ENCODE measurements at places on chromosomes 5 and 9.

GRCh38 chr5:175444060-175444904 is at the start of gene DRD1:
DRD1 (minus strand) TSS chr5:175444182; CDS start chr5:175443099, 1,083 bp downstream.
- no peaks in the 10 kb centered on the region for H3K27me3 ChIP-seq
- no peak within 1 kb of the TSS for H3K4me3 ChIP-seq
- H3K36me3 ChIP-seq = no peaks in the 10 kb centered on the region
- no peak within 1 kb of the TSS for H3K27ac ChIP-seq
- peak; percentile 44 for DNase-seq
- no peaks in the 10 kb centered on the region for H3K4me1 ChIP-seq

DNA sequence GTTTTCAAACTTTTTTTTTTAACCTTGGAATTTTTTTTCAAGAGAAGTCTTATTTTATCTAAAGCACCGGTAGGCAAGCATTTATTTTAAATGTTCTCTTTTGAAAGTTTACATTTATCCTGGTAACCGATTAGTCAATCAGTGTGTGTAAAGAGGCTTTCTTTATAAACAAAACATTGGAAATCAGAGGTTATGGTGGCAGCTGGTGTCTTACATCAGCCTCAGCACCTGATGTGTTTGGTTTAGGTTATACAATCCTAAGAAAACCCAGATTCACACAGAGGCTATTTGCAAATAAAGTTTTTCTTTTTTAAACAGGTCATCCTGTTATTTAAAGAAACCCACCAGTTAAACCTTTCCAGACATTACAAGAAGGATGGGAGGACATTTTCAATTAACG is 173.3 kb upstream of the GDNF start:
- H3K4me3 ChIP-seq = no peak overlapping the region
- no peaks in the 10 kb centered on the region for H3K36me3 ChIP-seq
- no peaks in the 10 kb centered on the region for H3K4me1 ChIP-seq
- no peak overlapping the region for H3K27ac ChIP-seq
- no peak for DNase-seq

- H3K27ac ChIP-seq = no peak overlapping the region
- H3K4me3 ChIP-seq = peak overlapping the region; percentile 76
- H3K27me3 ChIP-seq = no peaks in the 10 kb centered on the region
- DNase-seq = peak; percentile 92
- peaks cover 14% of the 10 kb centered on the region for H3K4me1 ChIP-seq
Observed at GRCh38 chr5:77630114-77630680, 8.3 kb downstream of the OTP start.

GRCh38 chr5:80269991-80270438 is 14.2 kb upstream of the SERINC5 start:
- no peaks in the 10 kb centered on the region for H3K4me1 ChIP-seq
- H3K4me3 ChIP-seq = no peak overlapping the region

DNA sequence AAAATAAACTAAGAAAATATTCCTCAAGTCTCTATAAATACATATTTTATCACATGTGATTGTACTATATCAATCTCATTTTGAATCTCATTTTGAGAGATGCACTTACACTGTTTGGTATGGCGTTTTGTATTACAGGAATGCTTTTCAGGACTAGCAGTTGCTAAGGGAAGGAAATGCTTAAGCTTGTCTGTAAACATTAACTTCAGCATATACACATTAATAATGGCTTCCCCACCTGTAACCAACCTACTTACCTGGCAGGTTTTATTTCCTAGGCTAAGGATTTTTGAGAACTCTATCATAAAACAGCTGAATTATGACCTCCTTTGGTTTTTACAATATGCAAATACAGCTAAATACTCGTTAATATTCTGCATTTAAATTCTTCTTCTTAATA is 141.0 kb upstream of the GRHPR start:
- no peak for DNase-seq
- H3K36me3 ChIP-seq = peaks cover 9% of the 10 kb centered on the region
- H3K27ac ChIP-seq = peak overlapping the region; percentile 93
- H3K27me3 ChIP-seq = no peaks in the 10 kb centered on the region
- H3K4me1 ChIP-seq = peaks cover 58% of the 10 kb centered on the region

DNA sequence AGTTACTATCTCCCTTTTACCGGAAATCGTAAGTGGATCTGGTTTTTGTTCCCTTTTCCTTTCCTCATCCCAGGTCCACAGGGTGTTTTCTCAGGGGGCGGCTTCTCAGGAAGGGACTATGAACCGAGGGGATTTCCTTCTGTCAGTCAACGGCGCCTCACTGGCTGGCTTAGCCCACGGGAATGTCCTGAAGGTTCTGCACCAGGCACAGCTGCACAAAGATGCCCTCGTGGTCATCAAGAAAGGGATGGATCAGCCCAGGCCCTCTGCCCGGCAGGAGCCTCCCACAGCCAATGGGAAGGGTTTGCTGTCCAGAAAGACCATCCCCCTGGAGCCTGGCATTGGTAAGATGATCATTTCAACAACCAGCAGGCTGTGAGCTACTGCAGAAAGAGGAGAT is 75.8 kb downstream of the GOLPH3 start:
- no peaks in the 10 kb centered on the region for H3K27me3 ChIP-seq
- no peak overlapping the region for H3K4me3 ChIP-seq
- no peak overlapping the region for H3K27ac ChIP-seq
- DNase-seq = no peak

DNA sequence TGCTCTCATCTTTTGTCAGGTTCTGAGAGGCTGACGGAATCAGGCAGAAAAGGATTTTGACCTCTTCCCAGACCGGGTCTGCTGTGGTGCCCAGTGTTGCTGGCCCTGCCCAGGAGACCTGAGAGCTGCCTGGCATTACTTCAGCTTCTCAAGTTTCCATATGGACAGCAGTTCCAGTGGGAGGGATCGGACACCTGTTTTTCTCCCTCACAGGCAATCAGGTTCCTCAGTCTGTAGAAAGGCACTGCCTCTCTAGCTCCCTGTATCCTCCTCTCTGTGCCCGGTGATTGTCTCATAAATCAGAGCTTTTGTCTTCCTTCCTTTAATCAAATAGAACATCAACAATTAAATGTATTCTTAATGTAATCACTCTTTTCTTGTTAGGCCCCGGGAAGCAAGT is 198.7 kb downstream of the SEMA6A start:
- no peak overlapping the region for H3K27ac ChIP-seq
- DNase-seq = no peak
- H3K36me3 ChIP-seq = no peaks in the 10 kb centered on the region
- no peaks in the 10 kb centered on the region for H3K27me3 ChIP-seq
- H3K4me3 ChIP-seq = no peak overlapping the region

DNA sequence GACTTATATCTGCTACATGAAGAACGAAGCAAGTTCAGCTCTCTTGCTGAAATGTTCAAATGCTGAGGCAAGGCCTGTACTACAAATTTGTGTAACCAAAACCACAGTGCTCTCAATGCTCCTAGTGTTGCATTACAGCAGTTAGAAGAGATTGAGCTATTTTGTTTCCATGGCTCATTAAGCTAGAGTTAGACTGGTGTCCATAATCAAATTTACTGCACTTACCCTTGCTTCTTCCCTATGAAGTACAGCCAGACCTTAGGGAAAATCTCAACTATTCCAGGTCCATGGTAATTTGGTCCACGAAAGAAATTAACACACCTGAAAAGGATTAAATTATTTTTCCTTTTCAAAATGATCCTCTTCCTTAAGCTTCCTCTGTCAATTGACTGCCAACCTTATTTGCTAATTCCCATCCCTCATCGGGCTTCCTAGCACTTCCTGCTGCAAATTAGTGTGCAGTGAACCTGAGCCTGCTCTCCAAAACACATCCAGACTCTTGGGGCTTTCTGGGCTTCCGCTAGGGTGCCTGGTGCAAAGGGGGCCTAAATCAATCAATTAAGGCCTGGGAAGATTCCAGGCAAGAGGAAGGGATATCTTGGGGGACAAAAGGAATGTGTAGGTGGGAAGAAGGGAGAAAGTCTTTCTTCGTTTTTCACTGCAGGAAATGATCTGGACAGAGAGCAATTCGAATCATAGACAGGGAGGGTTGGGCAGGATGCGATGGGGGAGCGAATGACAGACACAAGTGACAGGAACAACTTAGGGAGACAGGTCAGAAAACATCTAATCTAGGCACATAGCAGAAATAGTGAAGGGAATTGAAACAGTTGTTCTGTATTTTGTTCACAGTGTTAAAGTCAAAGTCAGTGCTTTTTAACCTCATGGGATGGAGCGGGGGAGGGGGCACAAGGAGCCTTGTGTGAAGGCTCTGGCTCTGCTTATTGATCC is 542.4 kb downstream of the RAB3C start:
- H3K4me3 ChIP-seq = no peak overlapping the region
- no peaks in the 10 kb centered on the region for H3K36me3 ChIP-seq
- H3K27ac ChIP-seq = no peak overlapping the region
- DNase-seq = peak; percentile 11

- no peak overlapping the region for H3K27ac ChIP-seq
- no peak overlapping the region for H3K4me3 ChIP-seq
- DNase-seq = no peak
- no peaks in the 10 kb centered on the region for H3K36me3 ChIP-seq
Observed at GRCh38 chr5:126516133-126516532, 78.9 kb downstream of the ALDH7A1 start.

- H3K27me3 ChIP-seq = no peaks in the 10 kb centered on the region
- no peak overlapping the region for H3K27ac ChIP-seq
- no peaks in the 10 kb centered on the region for H3K36me3 ChIP-seq
- no peak overlapping the region for H3K4me3 ChIP-seq
- H3K4me1 ChIP-seq = no peaks in the 10 kb centered on the region
Observed at GRCh38 chr5:154631141-154631540, 124.0 kb upstream of the LARP1 start.

- DNase-seq = no peak
- H3K27me3 ChIP-seq = no peaks in the 10 kb centered on the region
- no peak overlapping the region for H3K4me3 ChIP-seq
Observed at GRCh38 chr5:161846746-161847145, 1.2 kb upstream of the GABRA1 start.

All from Karpas-422 (cell line).